ENCODE measurements at places on chromosomes 12 and 14. TPM values are rescaled to one million over a fixed set of nuclear protein-coding genes. Genes with fewer than 3 reads are reported as not detected.

B4GALNT1 gene
- under 0.01 TPM for total RNA-seq

LRP1-AS gene
- total RNA-seq, result not detected

PTCSC3 gene
- not detected for total RNA-seq

KRT3 gene
- total RNA-seq, result not detected

OAS2 gene
- 0.95 TPM for total RNA-seq

GYS2 gene
- not detected for total RNA-seq

TSPAN19 gene
- total RNA-seq, result 0.09 TPM

ZC2HC1C gene
- 0.33 TPM for total RNA-seq

RNASE7 gene
- not detected for total RNA-seq

ZC3H10 gene
- total RNA-seq, result 5.1 TPM

CCDC175 gene
- not detected for total RNA-seq

HOXC10 gene
- not detected for total RNA-seq

SERPINA10 gene
- not detected for total RNA-seq

PGAM5 gene
- 28.1 TPM for total RNA-seq

KLRK1 gene
- not detected for total RNA-seq

EMP1 gene
- total RNA-seq, result 125 TPM

SNW1 gene
- total RNA-seq, result 61.7 TPM

MMP19 gene
- total RNA-seq, result 0.09 TPM

HHIPL1 gene
- total RNA-seq, result 1.2 TPM

SLC6A12 gene
- 0.26 TPM for total RNA-seq

ZNF385A gene
- total RNA-seq, result 1.8 TPM

MMP14 gene
- 51.7 TPM for total RNA-seq

BIN2 gene
- not detected for total RNA-seq

SERPINA9 gene
- not detected for total RNA-seq

FBXW8 gene
- 11.6 TPM for total RNA-seq

NXPH4 gene
- total RNA-seq, result under 0.01 TPM

Measured in dermis lymphatic vessel endothelial cell (primary cell).